Activated naive CD4-positive, alpha-beta T cell treated with anti-CD3 and anti-CD28 coated beads for 36 hours (primary cell): ENCODE measurements at places on chromosomes 12 and 14. TPM values are rescaled to one million over a fixed set of nuclear protein-coding genes. Genes with fewer than 3 reads are reported as not detected.

Gene COCH
- total RNA-seq, result 1.3 TPM

Gene ARHGAP9
- total RNA-seq, result 97.9 TPM

Gene CCDC197
- total RNA-seq, result not detected

Gene ARHGEF40
- total RNA-seq, result not detected

Gene CLMN
- total RNA-seq, result 2.6 TPM

Gene KICS2
- 13.3 TPM for total RNA-seq

Gene IL26
- 0.42 TPM for total RNA-seq

Gene TPH2
- not detected for total RNA-seq

- H3K36me3 ChIP-seq, result no peaks in the 10 kb centered on the region
- no peak overlapping the region for H3K4me3 ChIP-seq
- no peak for DNase-seq
- no peaks in the 10 kb centered on the region for H3K27me3 ChIP-seq
- H3K27ac ChIP-seq, result no peak overlapping the region
- no peaks in the 10 kb centered on the region for H3K4me1 ChIP-seq
Observed at GRCh38 chr14:79904497-79904896, 306.8 kb downstream of the DIO2 start.

- peaks cover 6% of the 10 kb centered on the region for H3K4me1 ChIP-seq
- H3K36me3 ChIP-seq, result no peaks in the 10 kb centered on the region
Observed at GRCh38 chr12:54829511-54829910, 24.8 kb upstream of the MUCL1 start.

GRCh38 chr12:6434205-6435140 lies 10.3 kb upstream of the CD27 start:
- H3K36me3 ChIP-seq, result no peaks in the 10 kb centered on the region
- H3K4me1 ChIP-seq, result peaks cover 71% of the 10 kb centered on the region
- peak overlapping the region; percentile 90 for H3K27ac ChIP-seq

DNA sequence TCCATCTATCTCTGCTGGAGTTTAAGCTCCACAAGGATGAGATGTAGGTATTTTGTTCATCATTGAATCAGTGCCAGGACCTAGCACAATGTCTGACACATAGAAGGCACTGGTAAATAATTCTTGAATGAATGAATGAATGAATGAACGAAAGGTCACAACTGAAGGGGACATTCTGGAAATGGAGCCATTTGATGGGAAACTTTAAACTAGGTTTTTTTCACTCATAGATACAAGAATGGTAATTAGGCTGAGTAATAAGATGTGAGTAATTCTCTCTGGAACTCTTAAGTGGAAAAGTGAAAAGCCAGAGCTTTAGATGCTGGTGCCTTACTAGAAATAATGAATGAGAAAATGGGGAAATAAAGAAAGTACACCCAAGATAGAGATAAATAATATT lies 44.3 kb downstream of the SCN8A start:
- H3K36me3 ChIP-seq, result peaks cover 1% of the 10 kb centered on the region
- no peak overlapping the region for H3K4me3 ChIP-seq
- H3K27me3 ChIP-seq, result no peaks in the 10 kb centered on the region
- no peaks in the 10 kb centered on the region for H3K4me1 ChIP-seq
- DNase-seq, result no peak

DNA sequence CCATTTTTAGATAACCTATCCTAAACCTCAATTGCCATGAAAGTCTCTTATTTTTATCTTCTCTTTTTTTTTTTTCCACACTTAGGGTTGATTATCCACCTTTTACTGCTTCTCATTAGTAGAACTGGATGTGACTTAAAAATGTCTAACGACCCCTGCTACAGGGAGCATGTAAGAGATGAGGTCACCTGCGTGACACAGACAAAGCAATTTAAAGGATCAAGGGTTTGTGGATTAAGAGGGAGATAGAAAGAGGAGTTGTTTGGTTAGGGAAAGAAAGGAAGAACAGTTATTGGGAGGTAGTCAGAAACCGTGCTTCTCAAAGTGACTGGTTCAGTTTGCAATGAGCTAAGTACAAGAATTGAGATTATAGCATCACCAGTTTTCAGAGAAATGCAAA lies 239.1 kb downstream of the ALX1 start:
- DNase-seq, result no peak
- H3K36me3 ChIP-seq, result no peaks in the 10 kb centered on the region
- H3K27me3 ChIP-seq, result no peaks in the 10 kb centered on the region
- H3K4me3 ChIP-seq, result no peak overlapping the region

DNA sequence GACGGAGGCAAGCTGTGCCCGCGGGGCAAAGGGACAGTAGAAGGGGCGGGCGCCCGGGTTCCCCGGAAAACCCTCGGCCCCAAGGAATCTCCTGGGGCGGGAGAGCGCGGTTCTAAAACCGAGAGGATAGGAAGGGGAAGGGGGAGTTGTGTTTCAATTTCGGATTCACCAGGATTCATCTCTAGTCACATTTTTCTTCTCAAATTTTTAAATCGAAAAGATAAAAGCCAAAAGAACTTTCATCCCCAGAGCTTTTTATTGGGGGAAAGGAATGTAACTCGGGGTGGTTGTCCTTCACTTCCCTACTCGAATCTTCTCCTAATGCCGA lies 1.4 kb downstream of the BMP4 start:
- peaks cover 65% of the 10 kb centered on the region for H3K27me3 ChIP-seq
- peak overlapping the region; percentile 71 for H3K4me3 ChIP-seq
- no peaks in the 10 kb centered on the region for H3K36me3 ChIP-seq
- H3K4me1 ChIP-seq, result peaks cover 35% of the 10 kb centered on the region
- H3K27ac ChIP-seq, result no peak overlapping the region
